Activated T-cell treated with anti-CD3 and anti-CD28 coated beads, Interleukin-2, amount 50 U/mL, for 72 hours (primary cell): ENCODE measurements at places on chromosomes 4 and X.

DNA sequence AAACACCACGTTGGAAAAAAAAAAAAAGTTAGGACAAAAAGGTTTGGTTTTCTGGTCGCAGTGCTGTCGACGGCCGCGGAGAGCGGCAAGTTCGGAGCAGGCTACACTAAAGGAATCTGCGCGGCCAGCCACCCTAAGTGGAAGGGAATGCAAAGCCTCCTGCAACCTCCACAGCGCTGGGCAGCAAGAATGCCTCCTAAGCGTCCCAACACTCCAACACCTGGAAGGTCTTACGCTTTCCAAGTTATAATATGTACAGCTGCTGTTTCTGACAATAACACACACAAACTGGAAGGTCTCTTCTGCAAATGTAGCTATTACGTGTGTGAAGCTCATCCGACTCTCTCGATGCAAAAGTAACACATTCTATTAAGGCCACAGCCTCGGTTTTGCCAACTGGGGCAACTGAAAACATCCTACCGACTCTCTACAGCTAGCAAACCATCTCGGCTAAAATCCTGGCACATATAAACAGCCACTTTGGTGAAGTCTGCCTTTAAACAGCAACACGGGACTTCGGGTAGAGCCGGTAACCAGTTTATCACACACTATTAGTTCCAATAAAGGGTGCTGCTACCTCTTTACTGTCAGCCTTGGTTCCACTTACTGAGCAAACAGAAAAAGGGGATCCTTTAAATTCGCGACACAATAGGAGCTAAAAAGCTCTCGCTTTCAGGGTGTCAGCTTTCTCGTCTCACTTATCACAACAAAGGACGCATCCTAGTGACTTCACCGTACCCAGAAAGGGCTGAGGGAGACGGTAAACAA is 895 bp downstream of the SMIM14 start:
- peak; percentile 20 for DNase-seq

- DNase-seq = peak; percentile 2
These were observed 170.4 kb upstream of the CASK start for GRCh38 chrX:42093756-42094155.

- no peak for DNase-seq
These were observed 173.0 kb upstream of the CASK start for GRCh38 chrX:42096265-42096920.

- no peak for DNase-seq
These were observed 1392.7 kb downstream of the PCDH7 start for GRCh38 chr4:32112891-32113290.

- peak; percentile 21 for DNase-seq
These were observed 2.4 kb upstream of the RAB40AL start for GRCh38 chrX:102934624-102935023.

DNA sequence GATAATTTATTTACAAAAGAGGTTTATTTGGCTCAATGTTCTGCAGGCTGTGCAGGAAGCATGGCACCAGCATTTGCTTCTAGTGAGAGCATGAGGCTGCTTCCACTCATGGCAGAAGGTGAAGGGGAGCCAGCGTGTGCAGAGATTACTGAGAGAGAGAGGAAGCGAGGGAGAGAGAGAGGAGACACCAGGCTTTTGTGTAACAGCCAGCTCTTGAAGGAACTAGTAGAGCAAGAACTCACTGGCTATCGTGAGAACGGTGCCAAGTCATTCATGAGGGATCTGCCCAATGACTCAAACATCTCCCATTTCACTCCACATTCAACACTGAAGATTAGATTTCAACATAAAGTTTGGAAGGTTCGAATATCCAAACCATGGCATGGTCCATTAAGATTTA is 12.7 kb downstream of the GUCY1A1 start:
- no peak for DNase-seq

GRCh38 chrX:10021461-10022272 is 54.5 kb downstream of the CLDN34 start:
- no peak for DNase-seq

DNA sequence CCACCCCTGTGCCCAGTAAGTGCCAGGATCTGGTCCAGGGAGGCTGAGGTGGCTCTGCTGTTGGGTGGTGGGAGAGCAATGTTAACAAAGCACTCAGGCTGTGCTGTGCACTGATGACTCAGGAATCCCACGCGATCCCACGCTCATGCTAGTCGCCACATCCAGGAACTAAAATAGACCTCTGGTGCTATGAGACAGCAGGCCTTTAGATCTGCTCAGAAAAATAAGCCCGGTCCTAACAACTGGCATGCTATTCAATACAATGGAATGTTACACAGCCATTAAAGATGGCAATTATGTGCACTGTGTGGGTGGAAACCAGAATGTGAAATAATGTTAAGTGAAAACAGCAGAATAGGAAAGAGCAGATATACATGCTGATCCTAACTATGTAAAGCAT is 26.0 kb downstream of the ARL13A start:
- DNase-seq = peak; percentile 14

GRCh38 chr4:54233277-54233696 is 4.2 kb downstream of the PDGFRA start:
- peak; percentile 86 for DNase-seq

DNA sequence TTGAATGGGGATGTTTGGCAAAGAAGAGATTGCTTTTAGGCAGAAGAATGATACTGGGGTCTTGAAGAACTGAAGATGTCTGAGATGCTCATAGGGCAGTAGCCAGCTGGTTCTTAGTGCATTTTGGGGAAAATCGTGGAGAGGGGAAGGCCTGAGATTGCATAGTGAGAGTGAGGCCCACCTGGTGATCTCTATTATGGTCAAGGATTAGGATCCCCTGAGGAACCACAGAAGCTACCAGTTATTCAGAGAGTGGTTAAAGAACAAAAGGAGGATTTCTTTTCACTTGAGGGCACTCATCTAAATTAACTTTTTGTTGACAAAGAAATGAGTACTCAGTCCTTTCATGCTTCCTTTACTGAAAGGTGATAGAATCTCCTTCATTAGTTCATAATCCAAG is 271.3 kb upstream of the HAND2 start:
- no peak for DNase-seq

DNA sequence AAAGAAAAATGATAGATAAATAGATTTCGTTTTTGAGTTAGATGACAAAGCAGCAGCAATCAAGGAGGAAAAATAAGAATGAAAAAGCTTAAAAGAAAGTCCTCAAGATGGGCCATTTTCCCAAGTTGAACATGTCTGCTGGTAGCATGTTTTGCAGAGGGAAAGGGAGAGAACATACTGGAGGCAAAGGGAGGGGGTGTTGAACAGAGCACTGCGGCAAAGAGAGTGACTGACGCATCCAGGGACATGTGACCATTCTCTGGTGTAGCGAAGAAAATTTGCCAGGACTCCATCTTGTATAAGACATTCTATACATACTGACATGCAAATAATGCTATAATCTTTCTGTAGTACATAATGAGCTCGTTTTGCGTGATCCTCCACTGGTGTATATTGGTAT is 1.2 kb downstream of the LINC00632 start:
- no peak for DNase-seq

GRCh38 chr4:53695540-53696463 is 104.5 kb upstream of the LNX1 start:
- DNase-seq = no peak

GRCh38 chrX:69019073-69019890 is 146.0 kb downstream of the PJA1 start:
- no peak for DNase-seq

DNA sequence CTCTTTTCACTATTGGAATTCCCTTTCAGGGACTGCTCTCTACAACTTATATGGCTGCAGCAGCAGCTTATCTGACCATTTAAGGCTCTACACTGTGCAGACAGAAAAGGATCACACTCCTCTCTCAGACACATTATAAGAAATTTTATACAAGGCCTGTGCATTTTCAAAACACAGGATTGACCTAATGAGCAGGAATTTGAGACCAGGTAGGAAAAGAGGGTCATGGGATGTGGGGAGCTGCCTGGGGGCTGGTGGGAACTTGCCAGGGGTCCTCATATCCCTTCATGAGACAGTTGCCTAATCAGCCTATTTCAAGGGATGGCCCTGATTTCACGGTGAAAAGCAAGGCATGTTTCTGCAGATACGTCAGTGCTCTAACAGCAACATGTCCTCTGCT is 77.1 kb downstream of the SORBS2 start:
- DNase-seq = no peak

GRCh38 chr4:147794787-147795413 is 63.0 kb downstream of the ARHGAP10 start:
- DNase-seq = peak; percentile 14

DNA sequence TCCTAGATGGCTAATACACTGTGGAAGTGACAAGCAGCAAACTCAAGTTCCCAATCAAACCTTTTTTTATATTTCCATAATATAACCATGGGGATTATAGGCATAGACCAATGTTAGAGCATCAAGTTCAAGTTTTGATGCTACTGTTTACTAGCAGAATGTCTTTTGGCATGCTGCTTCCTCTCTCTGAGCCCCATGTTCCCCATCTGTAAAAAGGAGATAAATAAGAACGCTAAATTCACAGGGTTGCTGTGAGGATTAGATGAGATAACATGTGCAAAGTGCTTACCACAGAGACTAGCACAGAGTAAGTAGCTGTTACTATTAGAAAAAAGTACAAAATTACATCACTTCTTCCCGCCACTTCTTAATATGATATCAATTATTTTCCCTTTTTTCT is 18.0 kb downstream of the MBNL3 start:
- DNase-seq = no peak

- DNase-seq = no peak
These were observed 27.6 kb downstream of the ARFIP1 start for GRCh38 chr4:152807294-152807829.

GRCh38 chr4:137125011-137125410 is 407.3 kb downstream of the PCDH18 start:
- no peak for DNase-seq

DNA sequence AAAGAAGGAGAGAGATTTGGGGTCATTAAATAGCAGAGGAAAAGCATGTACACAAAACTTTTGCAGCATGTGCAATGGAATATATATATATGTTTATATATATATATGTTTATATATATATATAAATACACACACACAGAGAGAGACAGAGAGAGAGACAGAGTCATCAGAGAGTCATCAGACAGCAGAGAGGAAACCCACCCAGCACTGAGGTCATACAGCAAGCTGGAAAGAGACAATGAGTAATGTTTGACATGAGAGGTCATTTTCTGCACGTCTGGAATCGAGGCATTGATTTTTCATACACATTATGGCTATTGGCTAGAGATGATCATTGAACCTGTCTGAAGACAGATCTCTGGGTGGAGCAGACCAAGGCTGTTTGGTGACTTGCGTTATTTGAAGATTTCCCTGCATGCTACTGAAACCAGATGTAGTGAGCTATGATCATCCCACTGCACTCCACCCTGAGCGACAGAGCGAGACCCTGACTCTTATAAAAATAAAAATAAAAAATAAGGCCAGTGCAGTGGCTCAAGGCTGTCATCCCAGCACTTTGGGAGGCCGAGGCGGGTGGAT is 48.8 kb upstream of the SHOX start:
- no peak for DNase-seq

DNA sequence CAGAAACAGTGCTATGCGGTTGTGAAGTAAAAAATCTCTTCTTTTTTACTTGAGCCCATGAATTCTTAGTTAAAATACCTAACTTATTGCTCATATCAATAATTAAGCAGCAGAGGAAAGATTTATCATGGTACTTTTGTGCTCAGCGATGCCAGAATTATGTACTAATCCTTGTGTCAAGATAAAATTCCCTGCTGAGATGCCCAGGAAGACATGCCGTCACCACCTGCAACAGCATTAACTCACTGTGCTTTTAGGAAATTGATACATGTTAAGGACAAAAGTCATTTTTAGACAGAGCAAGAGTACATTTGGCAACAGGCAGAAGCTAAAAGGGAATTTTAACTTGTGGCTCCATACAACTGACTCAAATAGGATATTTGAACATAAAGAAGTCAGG is 138.9 kb downstream of the NPNT start:
- no peak for DNase-seq

DNA sequence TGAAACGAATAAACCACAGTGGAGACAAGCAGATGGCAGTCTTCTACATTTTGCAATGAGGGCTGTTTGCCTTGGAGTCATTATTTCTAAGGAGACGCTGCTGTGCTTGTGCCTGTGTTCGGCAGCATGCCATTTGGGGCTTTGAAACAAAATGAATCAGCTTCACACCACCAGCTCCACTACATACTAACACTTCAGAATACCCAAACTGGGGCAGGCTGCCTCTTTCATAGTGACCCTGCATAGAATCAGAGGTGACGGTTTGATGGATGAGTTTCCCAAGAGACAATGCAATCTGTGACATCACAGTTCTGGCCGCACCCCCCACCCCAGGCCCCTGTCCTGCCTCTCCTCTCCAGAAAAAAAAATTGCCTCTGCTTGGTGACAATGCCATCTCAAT is 57.1 kb upstream of the MID1 start:
- DNase-seq = no peak

DNA sequence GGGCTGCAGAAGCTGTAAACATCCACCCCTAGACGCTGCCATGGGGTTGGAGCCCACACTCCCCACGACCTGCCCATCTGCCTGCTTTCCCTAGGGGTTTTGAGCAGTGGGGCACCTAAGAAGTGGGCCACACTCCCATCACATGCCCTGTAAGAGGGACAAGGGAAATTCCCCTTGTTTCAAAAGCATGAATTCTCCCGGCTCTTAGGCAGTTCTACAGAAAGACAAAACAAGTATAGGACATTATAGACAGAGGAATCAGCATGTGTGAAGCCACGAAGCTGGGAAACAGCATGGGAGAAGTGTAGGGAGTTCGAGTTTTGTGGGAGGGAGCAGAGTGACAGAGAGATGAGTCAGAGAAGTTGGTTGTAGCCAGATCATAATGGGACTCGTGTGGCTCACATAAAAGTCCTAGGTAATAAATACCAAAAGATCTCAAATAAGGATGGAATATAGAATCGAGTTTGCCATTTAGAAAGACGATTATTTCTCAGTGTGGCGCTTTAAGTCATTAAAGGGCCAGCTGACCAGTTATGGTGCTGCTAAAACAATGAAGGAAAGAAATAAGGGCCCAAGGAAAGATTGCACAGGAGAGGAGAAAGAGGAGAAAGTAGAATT is 23.9 kb downstream of the APOO start:
- DNase-seq = no peak

GRCh38 chr4:85779165-85779564 is 304.2 kb downstream of the ARHGAP24 start:
- DNase-seq = no peak

GRCh38 chr4:24980740-24981139 is 50.0 kb downstream of the LGI2 start:
- no peak for DNase-seq

DNA sequence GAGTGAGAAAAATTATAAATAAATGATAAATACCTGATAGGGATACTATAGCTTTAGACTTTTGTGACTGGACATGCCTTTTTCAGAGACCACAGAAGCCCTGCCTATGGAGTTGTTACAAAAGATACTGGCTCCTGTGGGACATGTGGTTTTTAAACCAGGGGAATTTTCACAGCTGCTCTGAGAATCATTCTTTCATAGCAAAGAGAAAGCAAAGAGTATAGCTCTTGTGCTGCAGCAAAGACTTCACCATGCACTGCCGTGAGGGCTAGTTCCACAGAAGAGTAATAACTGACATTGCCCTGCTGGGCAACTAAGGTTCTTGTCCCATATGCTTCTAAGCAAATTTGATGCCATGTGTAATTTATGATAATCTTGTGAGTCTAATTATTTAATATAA is 98.2 kb downstream of the MAPK10 start:
- no peak for DNase-seq

- no peak for DNase-seq
These were observed 82.1 kb upstream of the BANK1 start for GRCh38 chr4:101708293-101709039.

- peak; percentile 60 for DNase-seq
These were observed 1.4 kb downstream of the FGF2 start for GRCh38 chr4:122827879-122828601.

GRCh38 chr4:111773858-111774257 is 371.4 kb upstream of the FAM241A start:
- no peak for DNase-seq

GRCh38 chr4:3285558-3286334 is 7.1 kb upstream of the RGS12 start:
- no peak for DNase-seq
